ENCODE measurements at places on chromosomes 5 and 9. TPM values are rescaled to one million over a fixed set of nuclear protein-coding genes. Genes with fewer than 3 reads are reported as not detected.

DNA sequence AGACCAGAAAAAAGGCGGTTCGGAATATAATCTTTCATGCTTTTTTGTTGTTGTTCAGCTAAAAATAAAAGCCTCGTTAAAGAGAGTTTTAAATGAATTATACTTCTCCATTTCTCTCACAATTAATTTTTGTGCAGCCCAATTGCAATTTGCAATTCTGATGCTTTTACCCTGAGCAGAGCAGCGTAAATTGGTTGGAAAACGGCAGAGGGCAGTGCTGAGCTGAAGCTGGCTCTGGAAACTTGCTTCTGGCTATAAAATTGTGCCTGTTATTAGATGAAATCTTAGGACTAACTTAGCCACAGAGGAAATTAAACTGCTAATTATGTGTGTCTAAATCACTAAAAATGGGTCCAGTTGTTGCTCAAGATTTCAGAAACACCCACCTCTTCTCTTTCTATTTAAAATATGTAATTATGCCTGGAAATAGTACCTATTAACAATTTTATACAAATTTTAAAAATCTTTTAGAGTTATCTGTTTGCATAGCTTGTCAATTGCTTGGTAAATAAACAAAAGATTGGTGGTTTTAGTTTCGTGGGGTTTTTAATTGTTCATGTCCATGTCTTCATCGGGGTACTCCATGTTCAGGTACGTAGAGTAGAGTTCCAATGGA is 441.8 kb upstream of the TLE4 start:
- peak; percentile 21 for DNase-seq

GRCh38 chr9:34377404-34377746 is 677 bp upstream of the MYORG start:
- peak; percentile 72 for DNase-seq

- no peak for DNase-seq
Observed at GRCh38 chr5:181170237-181170825, 22.9 kb downstream of the OR2V2 start.

Gene GHR
- polyA plus RNA-seq = 1.2 TPM

DNA sequence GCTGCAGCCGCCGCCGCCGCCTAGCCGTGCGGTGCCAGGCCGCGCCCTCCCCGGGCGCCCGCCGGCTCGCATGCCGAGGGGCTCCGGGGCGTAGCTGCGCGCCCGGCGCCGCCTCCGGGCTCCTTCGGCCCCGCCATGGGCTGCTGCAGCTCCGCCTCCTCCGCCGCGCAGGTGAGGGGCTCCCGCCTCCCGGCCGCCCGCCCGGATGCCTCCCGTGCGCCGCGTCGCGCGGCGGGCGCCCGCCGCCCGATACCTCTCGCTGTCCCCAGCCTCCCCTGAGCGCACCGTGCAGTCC is 230 bp downstream of the SLC44A1 start:
- no peak for DNase-seq

Gene SLF1
- polyA plus RNA-seq = 1.2 TPM

GRCh38 chr9:88983865-88984542 is 7.3 kb upstream of the S1PR3 start:
- no peak for DNase-seq

All from pancreas (tissue), 10 donors.